Cardiac muscle cell (in vitro differentiated cells and primary cell): ENCODE measurements at places on chromosomes 1 and 21. TPM values are rescaled to one million over a fixed set of nuclear protein-coding genes. Genes with fewer than 3 reads are reported as not detected.

DNA sequence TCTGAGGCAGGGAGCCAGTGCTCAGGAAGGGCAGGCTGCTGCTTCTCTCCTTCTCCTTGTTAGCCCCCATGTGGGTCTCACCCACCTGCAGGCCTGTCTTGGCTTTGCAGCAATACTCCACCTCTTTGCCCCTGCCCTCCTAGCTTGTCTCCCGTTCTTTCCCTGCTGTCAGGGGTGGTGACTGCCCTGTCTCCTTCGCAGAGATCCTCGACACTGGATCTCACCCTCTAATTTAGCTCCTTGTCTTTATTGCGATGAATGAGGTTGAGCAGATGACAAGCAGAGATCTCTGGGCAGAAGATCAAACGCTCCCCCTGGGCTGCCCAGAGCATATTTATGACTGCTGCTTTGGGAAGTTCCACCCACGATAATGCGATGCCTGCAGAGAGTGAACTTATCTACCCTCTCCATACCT is 199.2 kb downstream of the ROR1 start:
- no peak for DNase-seq

The MAP3K7CL gene
- total RNA-seq = 0.07 and 0.12 TPM in 2 replicates

The C4BPA gene
- total RNA-seq = not detected in 2 replicates

DNA sequence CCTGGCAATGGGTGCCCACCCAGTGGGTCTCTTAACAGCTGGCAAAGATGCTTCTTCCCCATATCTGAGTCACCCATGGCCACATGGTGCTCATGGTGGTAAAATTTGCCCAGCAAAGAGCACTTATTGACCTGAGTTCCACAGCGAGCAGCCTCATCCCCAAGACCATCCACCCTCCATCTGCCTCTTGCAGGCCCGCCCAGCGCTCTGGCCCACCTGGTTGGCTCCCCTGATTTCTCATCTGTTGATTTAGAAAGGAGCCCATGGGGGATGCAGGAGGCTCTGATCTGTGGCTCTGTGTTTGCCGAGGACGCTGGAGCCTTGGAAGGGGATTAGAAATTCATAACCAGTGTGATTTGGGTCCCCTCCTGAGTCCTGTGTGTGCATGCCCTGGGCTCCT is 657.5 kb downstream of the PTPRU start:
- no peak for DNase-seq

GRCh38 chr1:85361606-85362296 is 85.3 kb upstream of the BCL10 start:
- no peak for DNase-seq

DNA sequence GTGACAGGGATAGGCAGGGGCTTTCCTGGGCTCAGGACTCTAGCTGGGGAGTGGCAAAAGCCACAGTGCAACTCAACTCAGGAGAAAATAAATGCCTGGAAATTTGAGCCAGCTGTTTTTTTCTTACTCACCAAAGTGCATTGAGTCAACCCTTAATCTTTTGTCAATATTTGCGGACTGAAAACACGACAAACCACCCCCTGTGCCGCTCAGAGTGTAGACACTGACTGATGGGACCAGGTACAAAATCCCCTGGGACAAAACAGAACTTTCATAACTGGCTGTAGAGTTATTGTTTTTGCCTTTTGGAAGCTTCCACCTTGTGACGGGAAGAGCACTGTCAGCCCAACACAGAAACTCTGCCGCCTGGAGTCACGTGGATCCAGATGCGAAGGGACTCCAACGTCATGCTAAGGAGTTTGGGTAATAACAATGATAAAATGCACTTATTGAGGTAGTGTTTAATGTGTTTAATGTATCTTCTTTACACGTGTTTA is 164.6 kb downstream of the PLPP3 start:
- DNase-seq = no peak

DNA sequence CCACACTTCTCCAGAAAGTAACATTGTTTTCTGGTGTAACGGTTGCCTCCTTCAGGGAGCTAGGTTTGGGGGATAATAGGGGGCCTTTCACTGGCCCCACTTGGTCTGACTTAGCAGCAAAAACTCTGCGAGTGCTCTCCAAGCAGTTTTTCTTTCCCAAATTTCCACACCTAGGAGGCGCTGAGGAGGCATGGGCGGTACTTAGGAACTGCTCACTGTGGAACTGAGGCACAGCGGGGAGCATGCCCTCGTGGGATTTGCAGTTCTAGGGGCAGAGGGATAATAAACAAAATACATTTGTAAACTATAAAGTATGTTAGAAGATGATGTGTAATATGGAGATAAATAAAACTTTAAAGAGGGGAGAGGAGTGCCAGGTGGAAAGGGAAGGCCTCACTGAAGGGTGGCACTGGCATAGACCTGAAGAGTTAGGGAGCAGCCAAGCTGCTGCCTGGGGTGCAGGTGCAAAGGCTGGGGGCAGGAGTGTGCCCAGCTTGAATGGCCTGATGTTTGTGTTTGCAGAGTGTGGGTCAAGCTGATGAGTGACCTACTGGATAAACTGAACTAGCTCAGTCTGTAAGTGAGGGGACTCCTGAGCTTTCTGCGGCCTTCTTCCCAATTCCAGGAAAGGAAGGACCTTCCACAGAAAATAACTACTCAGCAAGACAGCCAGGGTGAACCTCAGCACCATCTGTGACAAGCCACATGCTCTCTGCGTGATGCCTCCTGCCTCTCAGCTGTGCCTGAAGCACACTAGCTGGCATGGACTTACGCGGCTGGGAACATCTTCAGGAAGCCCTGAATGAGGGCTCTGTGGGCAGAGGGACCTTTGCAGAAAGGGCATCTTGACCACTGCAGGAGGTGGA is 1.9 kb downstream of the EPHX1 start:
- no peak for DNase-seq

DNA sequence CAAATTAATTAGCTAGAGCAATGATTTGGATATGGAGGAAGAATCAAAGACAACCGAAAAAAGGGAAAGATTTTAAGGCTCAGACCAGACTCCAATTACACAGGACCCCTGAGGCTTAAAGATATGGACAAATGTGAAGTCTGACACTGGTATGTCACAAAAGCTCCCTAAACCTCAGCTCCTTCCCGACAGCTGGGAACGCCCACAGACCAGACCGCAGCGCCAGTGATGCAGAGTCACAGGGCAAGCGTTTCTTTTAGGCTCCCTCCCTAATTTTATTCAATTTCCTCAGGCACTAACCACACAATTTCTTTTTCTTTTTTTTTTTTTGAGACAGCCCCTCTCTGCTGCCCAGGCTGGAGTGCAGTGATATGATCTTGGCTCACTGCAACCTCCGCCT is 40.2 kb downstream of the NID1 start:
- DNase-seq = no peak

- no peak for DNase-seq
Measured at GRCh38 chr1:107727866-107728265, 237.1 kb downstream of the VAV3 start.
